Thoracic aorta (tissue), 2 donors: ENCODE measurements at places on chromosomes 5 and 9.

- no peak for DNase-seq
Measured at GRCh38 chr5:63121471-63121870, 542.9 kb downstream of the LRRC70 start.

GRCh38 chr5:23631302-23632045 lies 124.1 kb downstream of the PRDM9 start:
- DNase-seq: no peak

DNA sequence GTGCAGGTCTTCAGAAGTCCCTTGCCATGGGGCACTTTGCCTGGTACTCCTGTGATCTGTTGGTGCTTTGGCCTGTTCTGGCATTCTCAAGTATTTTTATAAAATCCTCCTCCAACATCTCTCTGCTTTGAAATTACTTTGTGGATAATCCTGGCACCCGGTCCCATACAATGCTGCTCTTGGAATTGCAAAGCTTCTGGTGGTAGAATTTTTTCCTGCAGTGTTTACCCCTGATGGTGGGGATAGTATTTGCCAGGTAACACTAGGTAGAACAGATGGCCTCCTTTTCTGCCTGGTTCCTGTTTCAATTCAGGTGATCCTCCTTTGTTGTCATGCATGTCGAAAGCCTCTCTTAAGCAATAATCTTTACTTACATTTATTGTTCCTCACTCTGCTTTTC lies 109.8 kb upstream of the ATP10B start:
- DNase-seq: no peak

- no peak for DNase-seq
Measured at GRCh38 chr5:95059636-95060035, 225.3 kb downstream of the MCTP1 start.

DNA sequence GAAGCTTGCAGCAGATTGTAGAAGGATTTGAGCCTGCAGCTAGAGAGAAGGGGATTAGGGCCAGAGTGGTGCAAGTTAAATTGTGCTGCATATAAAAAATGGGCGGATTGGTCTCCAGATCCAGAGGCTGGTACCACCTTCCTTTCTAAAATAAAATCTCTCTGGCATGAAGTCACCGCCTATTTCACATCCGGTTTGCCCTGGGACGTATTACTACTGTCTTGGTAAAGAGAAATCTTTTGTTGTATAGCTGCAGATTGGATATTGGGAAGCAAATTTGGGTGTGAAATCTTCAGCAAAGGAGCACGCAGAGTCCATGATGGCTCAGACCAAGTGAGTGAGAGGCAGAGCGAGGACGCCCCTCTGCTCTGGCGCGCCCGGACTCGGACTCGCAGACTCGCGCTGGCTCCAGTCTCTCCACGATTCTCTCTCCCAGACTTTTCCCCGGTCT lies at the start of gene GABRA1:
TSS of gene GABRA1 (plus strand) at position 180 of the 451 bp plus-strand sequence. CDS start 2,691 bp downstream, outside the sequence.
- DNase-seq: no peak

DNA sequence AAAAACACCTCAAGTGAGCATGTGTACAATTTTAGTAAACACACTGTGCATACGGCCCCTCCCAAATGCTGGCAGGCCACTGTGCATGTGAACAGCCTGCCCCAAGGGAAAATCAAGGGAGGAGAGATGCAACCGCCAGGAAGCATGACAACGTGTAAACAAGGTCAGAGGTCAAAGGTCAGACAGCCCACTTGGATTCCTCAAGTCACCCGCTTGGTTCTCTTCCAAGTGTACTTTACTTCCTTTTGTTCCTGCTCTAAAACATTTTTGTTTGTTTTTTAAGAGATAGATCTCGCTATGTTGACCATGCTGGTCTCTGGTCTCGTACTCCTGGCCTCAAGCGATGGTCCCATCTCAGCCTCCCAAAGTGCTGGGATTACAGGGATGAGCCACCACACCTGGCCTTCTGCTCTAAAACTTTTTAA lies 126.7 kb upstream of the SHB start:
- DNase-seq: no peak

DNA sequence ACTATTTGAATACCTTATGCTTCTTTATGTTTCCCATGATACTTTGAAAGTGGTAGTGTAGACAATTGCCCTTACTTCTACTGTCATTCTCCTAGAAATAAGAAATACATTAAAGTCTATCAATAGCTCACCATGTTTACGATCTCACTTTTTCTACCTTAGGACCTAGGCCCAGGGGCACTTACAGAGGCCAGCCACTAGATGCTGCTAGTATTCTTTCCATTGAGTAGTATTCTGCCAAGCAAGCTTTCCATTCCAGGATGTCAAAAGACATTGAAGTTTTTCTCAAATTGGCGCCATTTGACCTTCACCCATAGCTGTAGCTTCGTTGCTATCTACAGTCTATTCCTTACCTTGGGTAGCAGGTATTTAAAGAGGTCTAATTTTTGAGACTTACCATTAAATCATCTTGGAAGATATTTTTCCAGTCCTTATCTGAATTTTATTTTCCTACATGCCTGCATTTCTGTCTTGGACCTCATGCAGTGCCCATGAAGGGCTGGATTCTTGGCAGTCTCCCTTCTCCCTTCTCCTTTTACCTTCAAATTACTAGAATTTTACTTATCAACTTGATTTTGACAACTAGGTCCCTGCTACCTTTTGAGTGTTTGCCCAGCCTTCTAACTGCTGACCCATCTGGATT lies 246.0 kb upstream of the NUDT12 start:
- no peak for DNase-seq

DNA sequence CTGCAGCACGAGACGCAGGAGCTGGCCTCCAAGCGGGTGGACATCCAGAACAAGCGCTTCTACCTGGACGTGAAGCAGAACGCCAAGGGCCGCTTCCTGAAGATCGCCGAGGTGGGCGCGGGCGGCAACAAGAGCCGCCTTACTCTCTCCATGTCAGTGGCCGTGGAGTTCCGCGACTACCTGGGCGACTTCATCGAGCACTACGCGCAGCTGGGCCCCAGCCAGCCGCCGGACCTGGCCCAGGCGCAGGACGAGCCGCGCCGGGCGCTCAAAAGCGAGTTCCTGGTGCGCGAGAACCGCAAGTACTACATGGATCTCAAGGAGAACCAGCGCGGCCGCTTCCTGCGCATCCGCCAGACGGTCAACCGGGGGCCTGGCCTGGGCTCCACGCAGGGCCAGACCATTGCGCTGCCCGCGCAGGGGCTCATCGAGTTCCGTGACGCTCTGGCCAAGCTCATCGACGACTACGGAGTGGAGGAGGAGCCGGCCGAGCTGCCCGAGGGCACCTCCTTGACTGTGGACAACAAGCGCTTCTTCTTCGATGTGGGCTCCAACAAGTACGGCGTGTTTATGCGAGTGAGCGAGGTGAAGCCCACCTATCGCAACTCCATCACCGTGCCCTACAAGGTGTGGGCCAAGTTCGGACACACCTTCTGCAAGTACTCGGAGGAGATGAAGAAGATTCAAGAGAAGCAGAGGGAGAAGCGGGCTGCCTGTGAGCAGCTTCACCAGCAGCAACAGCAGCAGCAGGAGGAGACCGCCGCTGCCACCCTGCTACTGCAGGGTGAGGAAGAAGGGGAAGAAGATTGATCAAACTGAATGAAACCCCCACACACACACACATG lies 654 bp downstream of the PURA start:
- DNase-seq: no peak

- no peak for DNase-seq
Measured at GRCh38 chr9:130453487-130453886, 8.7 kb downstream of the ASS1 start.

DNA sequence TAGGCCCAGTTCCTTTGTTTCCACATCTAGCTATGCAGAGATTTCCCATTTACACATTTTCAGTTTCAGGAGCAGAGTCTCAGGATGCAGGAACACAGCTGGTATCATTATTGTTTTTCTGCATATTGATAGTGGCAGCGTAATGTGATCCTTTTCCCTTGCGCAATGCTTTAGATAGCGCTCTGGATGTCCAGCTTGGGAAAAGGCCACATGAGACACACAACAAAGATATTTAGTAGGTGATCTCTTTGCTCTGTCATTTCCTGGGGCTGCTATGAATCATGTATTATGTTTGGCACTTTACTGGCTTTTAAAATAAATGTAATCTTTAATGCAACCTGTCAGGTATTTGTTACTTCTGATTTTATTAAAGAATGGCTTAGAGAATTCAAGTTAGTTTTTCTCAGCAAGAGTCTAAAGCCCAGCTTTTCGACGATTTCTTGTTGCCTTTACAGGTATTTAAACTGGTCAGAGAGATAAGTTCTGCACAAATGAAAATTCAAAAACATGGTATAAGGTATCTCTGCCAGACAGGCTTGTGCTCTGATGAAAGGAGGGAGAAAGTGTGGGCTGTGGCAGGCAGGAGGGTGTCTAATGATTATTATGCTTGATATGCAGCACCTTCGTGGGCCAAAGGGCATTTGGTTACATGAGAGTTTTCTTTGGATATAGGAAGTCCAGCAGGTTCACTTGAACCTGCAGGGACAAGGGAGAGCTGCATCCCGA lies 42.2 kb downstream of the PTTG1 start:
- DNase-seq: no peak

DNA sequence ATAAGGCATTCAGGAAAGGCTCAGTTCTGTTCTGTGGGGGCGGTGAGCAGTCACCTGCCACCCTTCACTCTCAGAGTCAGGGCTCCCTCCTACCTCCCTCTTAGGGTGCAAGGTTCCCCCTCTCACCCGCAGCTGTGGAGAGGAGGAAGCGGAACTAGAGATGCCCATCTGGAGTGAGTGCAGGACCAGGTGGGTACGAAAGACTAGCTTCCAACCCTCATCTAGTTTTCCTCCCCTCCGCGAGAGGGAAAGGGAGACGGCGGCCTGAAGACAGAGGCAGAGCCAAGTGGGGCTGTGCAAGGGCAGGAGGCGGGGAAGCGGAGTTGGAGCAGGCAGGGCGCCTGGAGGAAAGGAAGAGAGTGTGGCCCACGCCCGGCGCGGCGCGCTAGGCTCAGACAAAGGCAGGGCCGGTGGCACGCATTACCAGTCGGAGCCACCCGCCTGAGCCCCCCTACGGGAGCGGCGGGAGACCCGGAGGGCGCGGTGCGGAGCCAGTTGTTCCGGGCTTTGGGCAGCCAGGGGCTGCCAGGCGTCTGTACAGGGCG lies 7.3 kb downstream of the PRR7 start:
- no peak for DNase-seq

- no peak for DNase-seq
Measured at GRCh38 chr9:135248721-135249120, 161.3 kb downstream of the OLFM1 start.

- no peak for DNase-seq
Measured at GRCh38 chr9:124384846-124385245, 30.4 kb downstream of the PSMB7 start.

DNA sequence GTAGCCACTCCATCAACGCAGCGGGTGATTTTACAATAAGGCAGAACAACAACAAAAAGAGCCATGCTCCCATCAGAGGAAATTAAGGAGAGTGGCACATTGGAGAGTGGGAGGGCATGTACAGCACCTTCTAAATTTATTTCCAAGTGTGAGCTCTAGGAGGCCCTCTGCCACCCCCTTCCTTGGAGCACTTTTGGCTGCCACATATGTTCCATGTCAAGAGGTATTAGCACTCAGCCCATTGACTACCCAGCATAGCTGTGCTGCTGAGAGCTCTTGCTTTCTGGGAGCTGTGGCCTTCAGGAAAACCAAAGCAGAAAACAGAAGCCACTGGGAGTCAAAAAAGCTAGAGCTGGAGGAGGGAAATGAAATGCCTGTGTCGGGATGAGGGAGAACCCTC lies 200.2 kb upstream of the PANK3 start:
- DNase-seq: no peak

GRCh38 chr5:112862085-112862484 lies 998 bp downstream of the SRP19 start:
- DNase-seq: no peak

DNA sequence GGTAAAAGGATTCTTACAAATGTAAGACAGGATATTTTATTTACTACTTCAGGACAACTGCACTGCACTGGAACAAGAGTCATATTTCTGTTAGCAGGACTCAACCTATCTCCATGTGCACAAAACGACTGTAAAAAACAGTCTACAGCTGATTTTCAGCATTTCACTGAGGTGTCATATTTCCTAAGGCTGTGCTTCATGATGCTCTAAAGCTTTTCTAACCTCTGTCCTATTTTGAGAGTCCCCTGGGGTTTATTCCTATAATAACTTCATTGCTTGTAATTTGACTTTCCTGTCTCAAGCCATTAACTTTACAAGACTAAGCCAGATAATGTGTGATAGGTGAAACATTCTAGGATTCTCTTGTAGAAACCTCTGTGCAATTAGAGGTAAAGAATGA lies 472.3 kb downstream of the HINT1 start:
- DNase-seq: no peak

GRCh38 chr5:34886392-34887119 lies 28.7 kb downstream of the RAD1 start:
- no peak for DNase-seq

GRCh38 chr9:79026316-79026715 lies 545.4 kb upstream of the TLE4 start:
- DNase-seq: no peak

- no peak for DNase-seq
Measured at GRCh38 chr9:21778304-21778703, 24.1 kb upstream of the MTAP start.

GRCh38 chr5:3600106-3601060 lies 4.8 kb downstream of the IRX1 start:
- no peak for DNase-seq

- DNase-seq: no peak
Measured at GRCh38 chr9:106450549-106450948, 412.4 kb upstream of the ZNF462 start.

- no peak for DNase-seq
Measured at GRCh38 chr5:113246361-113246870, 188.4 kb downstream of the TSSK1B start.

- DNase-seq: no peak
Measured at GRCh38 chr5:661891-662750, 31.0 kb downstream of the TPPP start.

DNA sequence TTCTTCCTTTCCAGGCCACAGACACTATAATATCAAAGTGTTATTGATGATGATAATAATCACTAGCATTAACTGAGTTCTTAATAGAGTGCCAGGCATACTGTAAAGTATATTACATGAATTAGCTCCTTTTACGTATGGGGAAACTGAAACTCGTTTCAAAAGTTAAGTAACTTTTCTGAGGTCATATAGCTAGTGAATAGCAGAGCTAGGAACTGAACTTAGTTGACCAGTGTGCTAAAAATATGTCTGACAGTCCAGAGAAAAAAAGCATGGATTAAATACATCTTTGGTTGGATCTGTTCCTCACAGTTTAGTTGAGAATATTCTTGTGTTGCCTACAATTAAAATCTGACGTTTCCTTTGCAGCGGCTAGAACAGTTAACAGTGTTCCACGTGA lies 18.4 kb upstream of the CATSPER3 start:
- DNase-seq: no peak

- peak; percentile 20 for DNase-seq
Measured at GRCh38 chr5:36657563-36657995, 51.2 kb downstream of the SLC1A3 start.
